Stimulated activated CD4-positive, alpha-beta T cell treated with anti-CD3 and anti-CD28 coated beads, Interleukin-15, amount 100 ng/mL, for 1 hour (primary cell): ENCODE measurements at places on chromosomes 1 and 21.

- no peak for DNase-seq
Observed at GRCh38 chr1:114033216-114033706, 54.0 kb downstream of the OLFML3 start.

GRCh38 chr1:95321531-95321930, 87.5 kb downstream of the RWDD3 start:
- DNase-seq, result no peak

DNA sequence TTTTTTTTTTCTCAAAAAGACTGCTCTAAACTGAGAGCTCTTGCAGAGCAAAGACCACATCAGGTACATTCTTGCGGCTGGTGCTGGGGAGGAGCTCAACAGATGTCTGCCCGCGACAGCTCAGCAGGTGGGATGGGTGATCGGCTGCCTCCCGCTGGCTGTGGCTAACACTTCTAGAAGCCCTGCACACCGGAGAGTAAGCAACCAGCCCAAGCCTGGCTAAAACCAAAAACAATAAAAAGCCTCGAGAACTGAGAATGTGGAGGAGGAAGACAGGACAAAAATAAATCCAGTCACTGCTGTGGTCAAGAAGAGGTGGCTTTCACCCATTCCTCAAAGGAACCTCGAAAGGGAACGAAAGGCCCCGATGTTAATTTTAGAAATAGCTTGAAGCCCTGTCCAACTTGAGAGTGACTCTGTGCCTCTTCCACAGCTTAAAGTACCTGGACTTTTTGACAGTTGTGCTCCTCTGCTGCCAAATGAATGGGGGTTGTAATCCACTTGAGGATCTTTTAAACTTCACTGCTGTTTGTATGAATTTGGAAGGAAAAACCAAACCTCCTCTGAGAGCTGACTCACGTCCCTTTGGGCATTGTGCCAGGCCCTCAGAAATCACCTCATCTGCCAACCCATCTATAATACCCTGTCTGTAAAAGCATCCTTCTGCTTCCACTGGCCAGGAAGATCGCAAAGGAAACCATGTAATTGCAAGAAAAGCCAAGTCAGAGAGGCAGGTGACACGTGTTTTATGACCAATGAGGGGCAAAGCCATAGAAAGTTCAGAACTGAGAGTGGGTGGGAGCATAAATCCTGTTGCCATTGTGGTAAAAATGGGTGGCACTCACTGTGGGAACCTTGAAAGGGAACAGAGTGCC, 78.6 kb downstream of the KCNN3 start:
- DNase-seq, result peak; percentile 42

GRCh38 chr1:95117207-95118066, at the start of gene TLCD4:
TLCD4 (plus strand) TSS chr1:95117355; CDS start chr1:95143902, 26,547 bp downstream.
- DNase-seq, result peak; percentile 25

GRCh38 chr1:79295967-79296366, 289.4 kb upstream of the ADGRL4 start:
- DNase-seq, result no peak

- no peak for DNase-seq
Observed at GRCh38 chr1:158121604-158122254, 59.0 kb upstream of the CD1D start.

- DNase-seq, result no peak
Observed at GRCh38 chr1:44678626-44679025, 4.1 kb downstream of the ARMH1 start.
